GM12865 (cell line): ENCODE measurements at places on chromosomes 16 and 17.

DNA sequence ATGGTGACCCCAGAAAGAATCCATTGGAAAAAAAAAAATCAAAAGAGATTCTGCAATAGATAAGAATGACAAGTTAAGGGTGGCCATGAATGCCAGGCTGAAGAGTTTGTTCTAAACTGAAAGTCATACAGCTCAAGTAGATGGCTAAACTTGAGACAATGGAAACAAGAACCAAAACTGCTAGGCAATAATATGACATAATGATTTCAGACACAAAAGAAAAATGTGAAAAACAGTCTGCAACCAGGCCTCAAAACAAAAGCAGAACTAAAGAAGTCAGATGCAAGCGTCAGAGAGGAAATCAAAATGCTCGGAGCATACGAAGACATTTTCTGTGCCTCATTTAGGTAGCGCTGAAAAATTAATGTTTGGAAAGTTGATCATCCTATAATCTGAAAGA, 54.4 kb upstream of the YPEL2 start:
- DNase-seq: peak; percentile 77

DNA sequence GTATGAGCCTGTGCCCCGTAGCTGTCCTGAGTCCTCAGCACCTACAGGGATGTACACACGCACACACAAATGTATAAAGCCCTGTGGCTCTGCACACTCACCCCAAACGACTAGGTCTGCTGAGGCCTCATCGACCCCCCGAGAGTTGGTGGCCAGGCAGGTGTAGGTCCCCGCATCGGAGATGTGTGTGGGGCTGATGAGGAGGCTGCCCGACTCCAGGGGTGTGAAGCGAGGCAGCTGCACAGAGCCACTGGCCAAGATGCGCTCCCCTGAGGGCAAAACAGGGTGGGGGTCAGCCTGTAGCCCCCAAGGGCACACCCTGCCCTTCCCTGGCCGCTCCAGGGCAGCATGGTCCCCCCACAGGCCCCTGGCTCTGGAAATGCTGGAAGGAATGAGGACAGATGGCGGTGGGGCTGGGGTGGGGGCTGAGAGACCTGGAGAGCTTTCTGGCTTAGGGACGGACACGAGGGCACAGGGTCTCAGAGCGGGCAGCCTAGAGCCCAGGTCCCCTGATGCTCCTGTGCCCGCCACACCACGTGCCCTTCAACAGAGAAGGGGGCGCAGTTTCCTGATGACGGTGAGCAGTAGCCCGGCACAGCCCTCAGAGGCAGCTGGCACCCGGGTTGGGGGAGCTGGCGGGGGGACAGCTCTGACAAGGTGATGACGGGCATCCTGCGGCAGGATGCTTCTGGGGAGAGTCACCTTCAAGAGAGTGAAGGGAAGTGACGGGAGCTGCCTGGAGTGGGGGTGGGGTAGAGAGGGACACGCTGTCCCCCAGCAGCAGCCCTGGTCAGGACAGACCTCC, 119.8 kb upstream of the CDC42EP4 start:
- DNase-seq: no peak

DNA sequence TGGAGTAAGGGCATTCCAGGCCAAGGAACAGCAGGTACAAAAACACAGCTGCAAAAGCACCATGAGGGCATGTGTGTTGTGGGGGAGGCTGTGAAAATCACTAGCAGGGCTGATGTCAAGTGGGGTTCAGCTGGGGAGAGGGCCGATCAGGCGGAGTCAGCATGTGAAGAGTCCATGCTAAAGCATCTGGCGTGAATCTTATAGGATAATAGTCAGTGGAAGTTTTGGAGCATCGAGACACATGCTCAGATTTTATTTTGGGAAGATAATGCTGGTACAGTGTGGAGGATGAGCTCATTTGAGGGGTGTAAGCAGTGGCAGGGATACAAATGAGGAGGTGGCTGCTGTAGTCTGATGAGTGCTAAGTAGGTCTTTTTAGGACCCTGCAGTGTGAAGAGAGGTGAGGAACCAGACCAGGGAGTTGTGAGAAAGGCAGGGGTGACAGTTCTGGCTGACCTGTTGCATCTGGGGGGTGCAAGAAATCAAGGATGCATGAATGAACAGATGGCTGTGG, 30.3 kb downstream of the MMD start:
- DNase-seq: no peak

DNA sequence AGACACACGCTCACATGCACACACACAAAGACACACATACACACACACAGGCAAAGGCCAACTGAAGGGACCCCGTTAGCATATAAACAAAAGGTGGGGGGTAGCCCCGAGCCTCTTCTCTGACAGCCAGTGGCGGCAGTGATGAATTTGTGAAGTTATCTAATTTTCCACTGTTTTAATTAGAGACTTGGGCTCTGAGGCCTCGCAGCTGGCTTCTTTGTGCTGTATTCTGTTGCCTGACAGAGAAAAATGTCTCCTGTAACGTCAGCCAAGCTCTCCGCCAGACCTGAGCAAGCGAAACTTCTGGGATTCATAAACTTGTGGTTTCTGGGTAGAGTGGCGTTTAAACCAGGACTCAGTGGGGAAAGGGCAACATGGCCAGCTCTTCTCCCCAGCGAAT, 113.9 kb upstream of the FOXF1 start:
- no peak for DNase-seq

- DNase-seq: peak; percentile 58
Observed at GRCh38 chr16:68382296-68382718, 66.0 kb downstream of the SMPD3 start.

- DNase-seq: no peak
Observed at GRCh38 chr17:75049706-75050105, 2.7 kb downstream of the KCTD2 start.

- no peak for DNase-seq
Observed at GRCh38 chr16:4556112-4556511, at the start of gene C16orf96. TSS of gene C16orf96 (plus strand) at chr16:4556340. CDS start at chr16:4556490, 150 bp downstream.

- DNase-seq: no peak
Observed at GRCh38 chr16:52283584-52284375, 263.2 kb downstream of the TOX3 start.

GRCh38 chr16:19066988-19067348, 446 bp upstream of the COQ7 start:
- no peak for DNase-seq

DNA sequence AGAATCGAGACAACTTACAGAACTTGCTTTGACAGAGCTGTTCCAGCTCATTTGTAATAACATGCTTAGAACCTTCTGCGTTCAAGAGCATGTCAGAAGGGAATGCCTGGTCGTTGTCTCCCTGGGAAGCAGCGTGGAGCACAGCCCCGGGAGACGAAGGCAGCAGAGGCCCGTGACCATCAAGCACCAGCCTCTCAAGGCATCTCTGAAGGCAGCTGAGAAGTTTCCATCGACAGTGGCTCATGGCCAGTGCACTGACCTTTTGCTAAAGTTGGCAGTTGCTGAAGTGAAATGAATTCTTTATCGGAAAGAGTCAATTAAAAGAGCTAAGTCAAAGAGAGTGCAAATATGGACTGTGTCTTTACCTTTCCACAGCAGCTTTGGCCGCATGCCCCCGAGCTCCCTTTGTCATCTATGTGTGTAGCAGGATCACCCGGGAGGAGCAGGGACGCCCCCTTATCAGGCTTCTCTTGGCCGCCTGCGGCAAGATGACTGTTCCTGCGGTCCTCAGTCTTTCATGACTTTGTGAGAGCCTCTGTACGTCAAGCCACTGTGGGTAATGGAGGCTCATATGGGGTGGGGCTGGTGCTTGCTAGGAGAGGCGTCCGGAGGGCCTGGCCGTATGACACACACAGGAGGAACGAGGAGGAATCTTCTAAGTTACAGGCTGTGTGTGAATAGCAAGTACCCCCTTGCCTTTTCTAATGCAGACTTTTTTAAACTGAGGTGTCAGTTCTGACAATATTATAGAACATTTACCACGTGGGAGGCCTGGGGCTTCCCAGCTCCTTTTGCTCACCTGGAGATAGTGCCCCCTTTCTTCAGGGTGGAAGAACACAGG, 54.2 kb downstream of the LDHD start:
- DNase-seq: no peak
